Cortex of kidney (tissue), 1 donor: ENCODE measurements at places on chromosomes 1 and 21.

- no peak for DNase-seq
Measured at GRCh38 chr1:28577052-28577678, 14.9 kb upstream of the RAB42 start.

DNA sequence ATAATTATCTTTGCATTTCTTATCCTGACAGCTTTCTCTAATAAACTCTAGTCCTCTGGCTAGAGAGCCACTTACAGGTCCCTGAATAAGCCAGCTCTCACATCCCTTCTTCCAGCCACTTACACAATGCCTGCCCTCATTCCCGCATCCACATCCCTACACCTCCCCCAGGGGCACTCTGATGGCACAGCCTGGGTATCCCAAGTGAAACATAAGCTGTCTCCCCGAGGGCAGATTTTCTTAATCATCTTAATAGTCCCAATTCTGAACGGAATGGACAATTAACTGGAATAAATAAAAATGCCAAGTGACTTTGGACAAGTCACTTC, 4.9 kb downstream of the RHOC start:
- DNase-seq, result no peak

GRCh38 chr1:194809665-194810064, 1623.3 kb upstream of the B3GALT2 start:
- DNase-seq, result no peak

DNA sequence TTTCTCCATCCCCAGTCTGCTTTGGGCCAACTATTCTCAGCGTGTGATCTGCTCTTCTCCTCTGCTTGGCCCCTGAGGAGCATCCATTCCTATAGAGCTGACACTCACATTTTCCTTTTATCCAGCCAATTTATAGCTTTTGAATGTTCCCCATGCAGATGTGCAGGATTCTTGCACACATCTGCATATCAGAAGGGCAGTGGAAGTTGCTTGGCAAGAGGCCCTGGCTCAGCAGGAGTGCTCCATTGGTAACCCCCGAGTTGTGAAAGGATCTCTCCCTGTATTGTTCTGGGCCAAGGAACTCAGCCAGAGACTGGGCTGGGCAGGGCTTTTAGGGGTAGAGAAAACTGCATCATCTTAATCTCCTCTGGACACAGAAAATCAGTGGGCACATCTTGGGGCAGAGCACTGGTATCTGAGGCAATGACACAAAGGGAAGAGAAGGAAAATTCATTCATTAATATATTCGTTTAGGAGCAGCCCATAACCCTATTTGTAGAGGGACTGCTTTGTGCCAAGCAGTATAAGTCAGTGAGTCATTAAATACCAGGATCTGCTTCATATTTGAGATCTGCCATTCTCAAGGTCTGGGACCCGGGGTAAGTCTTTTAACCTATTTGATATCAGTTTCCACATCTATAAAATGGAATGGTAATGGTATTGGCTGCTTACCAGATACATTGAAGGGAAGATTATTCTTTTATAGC, 31.0 kb upstream of the BEND5 start:
- no peak for DNase-seq

DNA sequence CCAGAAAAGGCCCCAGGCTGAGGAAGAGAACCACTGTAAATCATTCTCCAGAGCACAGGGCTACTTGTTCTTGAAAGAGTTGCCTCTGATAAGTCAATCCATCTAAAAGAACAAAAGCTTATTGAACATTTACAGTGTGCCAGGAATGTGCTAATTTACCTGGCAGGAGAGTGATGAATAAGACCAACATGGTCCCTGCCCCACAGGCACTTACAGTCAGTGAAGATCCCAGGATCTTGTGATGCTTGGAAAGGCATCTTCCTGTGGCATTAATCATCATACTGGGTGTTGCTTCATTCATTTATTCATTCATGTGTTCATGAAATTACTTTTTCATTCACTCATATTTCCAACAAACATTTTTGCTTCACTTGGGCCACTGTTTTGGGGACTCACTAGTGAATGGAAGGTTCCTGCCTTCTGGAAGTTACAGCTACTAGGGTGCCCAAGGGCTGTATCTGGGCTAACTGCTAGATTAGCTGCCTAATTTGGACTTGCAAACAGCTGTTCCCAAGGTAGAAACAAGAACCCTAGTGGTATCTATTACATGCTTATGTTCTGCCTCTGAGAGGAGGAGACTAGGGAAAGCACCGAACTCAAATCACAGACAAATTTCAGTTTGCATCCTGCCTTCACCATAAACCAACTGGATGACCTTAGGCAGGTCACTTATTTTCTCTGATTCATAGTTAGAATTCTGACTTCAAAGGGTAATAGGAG, 133.5 kb downstream of the CLIC6 start:
- DNase-seq, result no peak
